ENCODE measurements at places on chromosomes 2 and 18.
A peak's percentile ranks its signal among the peaks of the same experiment; 100 is the strongest.

GRCh38 chr2:20213651-20214565 is 11.0 kb downstream of the SDC1 start:
- no peak for DNase-seq

DNA sequence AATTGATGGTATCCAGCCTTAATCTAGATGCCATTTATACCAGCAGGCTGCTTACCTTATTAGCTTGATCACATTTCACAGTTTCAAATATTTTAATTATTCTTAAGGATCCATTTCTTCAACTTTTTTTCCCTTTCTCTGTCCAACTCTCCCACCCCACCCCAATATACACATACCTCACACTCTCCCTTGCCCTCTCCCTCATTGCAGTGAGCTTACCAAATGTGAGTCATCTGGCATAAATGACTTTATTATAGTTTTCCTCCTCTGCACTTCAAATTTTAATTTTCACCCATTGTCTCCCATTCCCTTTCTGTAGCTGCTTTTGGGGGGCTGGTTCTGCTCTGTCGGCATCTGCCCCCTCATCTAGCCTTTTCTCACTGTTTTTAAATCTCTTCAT is 12.9 kb downstream of the HTR2B start:
- no peak for DNase-seq

DNA sequence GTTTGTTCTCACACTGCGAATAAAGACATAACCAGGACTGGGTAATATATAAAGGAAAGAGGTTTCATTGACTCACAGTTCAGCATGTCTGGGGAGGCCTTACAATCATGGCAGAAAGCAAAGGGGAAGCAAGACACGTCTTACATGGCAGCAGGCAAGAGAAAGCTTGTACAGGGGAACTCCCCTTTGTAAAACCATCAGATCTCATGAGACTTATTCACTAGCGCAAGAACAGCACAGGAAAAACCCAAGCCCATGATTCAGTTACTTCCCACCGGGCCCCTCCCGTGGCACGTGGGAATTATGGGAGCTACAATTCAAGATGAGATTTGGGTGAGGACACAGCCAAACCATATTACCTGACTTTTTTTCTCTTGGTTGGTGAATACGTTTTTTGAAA is 51.3 kb downstream of the TMEM247 start:
- no peak for DNase-seq

DNA sequence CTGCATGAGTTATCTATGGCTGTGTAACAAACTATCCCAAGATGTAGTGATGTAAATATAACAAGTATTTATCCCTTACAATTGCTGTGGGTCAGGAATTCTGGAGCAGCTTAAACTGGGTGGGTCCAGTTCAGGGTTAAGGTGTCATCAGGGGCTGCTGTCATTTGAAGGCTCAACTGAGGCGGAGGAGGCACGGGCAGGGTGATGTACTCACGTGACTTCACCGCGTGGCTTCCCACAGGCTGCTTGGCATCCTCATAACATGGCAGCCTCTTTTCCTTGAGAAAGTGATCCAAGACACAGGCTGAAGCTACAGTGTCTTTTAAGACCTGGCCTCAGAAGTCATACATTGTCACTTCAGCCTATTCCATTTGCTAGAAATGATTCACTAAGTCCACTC is 125.8 kb downstream of the PTGR3 start:
- DNase-seq, result no peak

DNA sequence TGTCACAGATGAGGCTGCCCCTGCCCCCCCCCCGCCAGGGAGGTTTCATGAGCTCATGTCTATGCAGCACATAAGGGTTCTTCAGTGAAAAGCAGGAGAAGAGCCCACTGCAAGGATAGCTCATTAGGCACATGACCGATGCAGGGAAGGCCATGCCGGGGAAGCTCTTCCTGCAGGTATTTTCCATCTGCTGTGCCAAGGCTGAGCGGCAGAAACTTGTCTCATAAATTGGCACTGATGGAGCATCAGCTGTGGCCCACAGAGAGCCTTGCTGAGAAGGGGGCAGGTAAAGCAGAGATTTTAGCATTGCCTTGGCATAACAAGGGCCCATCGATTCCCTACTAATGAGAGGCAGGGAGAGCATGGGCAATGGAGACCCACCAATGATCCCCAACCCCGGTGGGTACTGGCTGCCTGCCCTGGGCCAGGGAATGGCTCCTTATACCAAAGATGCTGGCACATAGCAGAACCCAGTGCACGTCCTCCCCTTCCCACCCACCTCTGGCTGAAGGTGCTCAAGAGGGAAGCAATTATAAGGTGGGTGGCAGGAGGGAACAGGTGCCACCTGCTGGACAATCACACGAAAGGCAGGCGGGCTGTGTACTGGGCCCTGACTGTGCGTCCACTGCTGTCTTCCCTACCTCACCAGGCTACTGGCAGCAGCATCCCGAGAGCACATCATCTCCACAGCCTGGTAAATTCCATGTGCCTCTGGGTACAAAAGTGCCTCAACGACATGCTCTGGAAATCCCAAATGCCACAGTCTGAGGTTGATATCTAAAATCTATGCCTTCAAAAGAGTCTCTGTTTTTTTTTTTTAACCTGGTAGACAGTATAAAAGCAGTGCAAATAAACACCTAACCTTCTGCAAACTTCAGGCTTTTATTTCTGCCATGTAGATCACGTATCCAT is 41.4 kb downstream of the STEAP3 start:
- no peak for DNase-seq

DNA sequence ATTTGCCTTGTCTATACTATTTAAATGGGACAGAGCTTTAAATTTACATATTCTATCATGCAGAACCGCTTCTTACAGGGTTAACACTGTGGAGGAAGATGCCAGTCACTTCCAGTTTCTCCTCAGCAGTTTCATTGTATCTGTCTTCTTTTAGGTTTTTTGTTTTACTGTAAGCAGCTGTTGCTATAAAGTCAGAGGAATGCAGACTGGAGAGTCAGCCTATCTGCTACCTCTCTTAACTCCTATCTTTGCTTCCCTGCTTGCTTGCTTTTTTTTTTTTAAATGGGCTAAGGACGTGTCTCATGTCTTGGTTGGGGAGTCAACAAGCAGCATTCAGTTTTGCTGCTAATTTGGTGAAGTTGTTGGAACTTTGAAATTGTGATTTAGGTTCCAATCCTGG is 8.9 kb downstream of the EPC2 start:
- no peak for DNase-seq

DNA sequence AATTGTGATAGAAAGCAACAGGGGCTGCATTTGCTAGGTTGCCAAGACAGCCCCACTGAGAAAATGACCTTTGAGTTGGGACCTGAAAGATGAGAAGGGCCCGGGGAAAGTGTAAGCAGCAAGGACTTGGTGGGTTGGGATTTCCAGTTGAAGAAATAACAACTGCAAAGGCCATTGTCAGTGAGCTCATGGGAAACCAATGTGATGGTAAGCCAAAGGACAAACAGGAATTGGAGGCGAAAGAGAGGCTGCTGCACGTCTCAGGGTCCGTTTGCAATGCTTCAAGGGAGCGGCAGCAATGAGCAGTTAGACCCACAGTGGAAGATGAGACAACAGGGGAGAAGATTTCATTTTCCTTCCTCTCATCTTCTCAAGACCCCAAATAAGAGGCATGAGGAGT is 51.5 kb upstream of the RGPD4 start:
- DNase-seq, result no peak

- no peak for DNase-seq
These were observed 131.3 kb upstream of the ACAA2 start for GRCh38 chr18:49944663-49945062.

- DNase-seq, result no peak
These were observed 117.9 kb downstream of the FEZ2 start for GRCh38 chr2:36480028-36480427.

- no peak for DNase-seq
These were observed 319.7 kb downstream of the AFF3 start for GRCh38 chr2:99822474-99823207.

DNA sequence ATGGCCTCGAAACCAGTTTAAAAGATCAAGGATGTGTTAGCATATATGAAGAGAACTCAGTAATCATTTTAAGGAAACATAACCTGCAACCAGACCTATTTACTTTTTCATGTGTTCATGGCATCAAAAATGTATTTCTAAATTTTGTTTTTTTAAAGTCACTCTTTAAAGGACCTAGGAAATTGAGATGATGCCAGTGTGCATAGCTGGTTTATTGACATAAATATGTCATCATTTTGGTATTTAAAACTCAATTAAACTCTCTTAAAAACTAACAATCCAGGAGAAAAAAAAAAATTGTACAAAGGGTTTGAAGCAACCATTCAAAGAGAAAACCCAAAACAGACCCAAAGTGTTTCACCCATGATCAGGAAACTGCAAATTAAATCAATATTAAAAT is 198.9 kb upstream of the RND3 start:
- DNase-seq, result no peak

GRCh38 chr2:160207271-160207670 is 7.2 kb upstream of the ITGB6 start:
- DNase-seq, result no peak

DNA sequence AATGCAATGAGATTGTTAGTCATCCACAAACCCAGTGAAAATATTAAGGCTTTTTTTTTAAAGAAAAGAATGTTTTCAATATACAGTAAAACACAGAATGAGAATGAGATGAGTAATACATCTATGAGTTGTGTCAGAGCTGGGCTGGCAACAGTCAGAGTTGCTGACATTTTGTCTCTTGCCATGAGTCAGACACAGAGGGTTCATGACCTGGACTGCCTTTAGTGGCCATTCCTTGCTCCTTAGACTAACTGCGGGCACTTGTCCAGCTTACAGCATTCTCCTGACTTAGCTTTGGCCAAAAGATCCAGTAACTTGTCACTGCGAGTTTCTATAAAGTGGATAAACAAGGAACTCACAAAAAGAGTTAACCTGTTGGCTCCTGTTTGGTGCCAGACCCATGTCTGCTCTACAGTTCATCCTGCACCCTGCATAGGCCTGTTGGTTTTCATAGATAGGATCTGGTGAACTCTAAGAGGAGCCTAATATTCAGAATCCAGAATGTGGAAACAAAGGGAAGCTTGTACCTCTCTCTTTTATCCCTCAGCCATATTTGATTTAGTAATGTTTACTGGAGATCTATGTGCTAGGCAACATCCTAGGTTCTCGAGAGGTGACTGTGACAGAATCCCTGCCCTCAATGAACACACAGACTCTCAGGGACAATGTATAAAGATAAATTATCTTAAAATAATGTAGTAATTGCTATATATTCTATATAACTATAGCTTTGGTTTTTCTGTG is 391.5 kb upstream of the VWC2L start:
- no peak for DNase-seq

GRCh38 chr2:190718652-190719526 is 70.0 kb downstream of the NAB1 start:
- no peak for DNase-seq

DNA sequence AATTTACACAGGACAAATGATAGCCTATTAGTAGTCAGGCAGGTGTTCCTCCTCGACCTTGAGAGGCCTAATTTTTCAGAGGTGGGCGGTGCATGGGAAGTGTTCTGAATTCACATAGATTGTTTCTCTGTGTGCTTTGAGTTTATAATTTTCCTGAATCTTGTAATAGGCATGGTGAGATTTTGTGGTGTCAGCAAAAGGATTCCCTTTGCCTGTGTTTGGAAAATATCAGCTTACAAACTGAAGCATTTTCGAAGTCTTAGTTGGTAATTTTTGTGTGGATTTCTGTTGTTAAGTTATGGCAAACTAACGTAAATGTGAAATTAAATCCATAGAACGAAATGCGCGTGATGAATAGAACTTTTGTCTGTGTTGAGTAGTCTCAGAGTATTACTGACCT is 194.0 kb upstream of the RBMS1 start:
- DNase-seq, result no peak

DNA sequence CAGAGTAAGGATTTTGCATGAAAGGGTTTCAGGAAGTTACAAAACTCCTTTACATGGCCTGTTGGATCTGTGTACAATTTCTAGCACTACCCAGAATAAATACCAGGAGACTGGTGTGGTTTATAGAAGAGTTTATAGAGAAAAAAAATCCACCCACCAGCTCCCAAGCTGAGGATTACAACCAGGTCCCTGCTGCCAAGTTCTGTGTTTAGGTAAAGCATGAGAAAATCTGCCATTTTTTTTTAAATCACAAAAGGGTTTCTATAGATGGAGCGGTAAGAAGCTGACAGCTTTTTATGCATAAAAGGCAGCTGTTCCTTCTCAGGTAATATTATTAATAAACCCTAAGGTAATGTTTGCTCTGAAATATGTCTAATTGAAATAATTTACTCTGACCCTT is 545.4 kb upstream of the ZEB2 start:
- DNase-seq, result no peak

- DNase-seq, result peak; percentile 29
These were observed 208.4 kb downstream of the RAD51AP2 start for GRCh38 chr2:17309741-17310339.

DNA sequence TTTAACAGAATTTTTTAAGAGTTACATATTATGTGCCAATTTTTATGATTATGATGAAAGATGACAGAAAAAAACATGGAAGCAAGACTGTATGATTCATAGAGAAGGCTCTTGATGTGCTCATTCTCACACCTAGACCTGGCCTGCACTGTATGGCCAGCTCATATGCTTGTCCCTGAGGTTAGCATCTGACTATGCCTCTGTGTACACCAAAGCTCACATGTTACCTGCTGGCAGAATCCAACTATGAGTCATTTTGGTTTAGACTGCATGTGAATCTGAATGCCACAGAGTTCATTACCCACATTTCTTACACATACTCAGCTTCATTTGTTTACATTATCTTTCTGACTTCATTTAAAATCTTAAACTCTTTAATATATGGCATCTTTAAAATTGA is 139.0 kb downstream of the DSC3 start:
- no peak for DNase-seq

DNA sequence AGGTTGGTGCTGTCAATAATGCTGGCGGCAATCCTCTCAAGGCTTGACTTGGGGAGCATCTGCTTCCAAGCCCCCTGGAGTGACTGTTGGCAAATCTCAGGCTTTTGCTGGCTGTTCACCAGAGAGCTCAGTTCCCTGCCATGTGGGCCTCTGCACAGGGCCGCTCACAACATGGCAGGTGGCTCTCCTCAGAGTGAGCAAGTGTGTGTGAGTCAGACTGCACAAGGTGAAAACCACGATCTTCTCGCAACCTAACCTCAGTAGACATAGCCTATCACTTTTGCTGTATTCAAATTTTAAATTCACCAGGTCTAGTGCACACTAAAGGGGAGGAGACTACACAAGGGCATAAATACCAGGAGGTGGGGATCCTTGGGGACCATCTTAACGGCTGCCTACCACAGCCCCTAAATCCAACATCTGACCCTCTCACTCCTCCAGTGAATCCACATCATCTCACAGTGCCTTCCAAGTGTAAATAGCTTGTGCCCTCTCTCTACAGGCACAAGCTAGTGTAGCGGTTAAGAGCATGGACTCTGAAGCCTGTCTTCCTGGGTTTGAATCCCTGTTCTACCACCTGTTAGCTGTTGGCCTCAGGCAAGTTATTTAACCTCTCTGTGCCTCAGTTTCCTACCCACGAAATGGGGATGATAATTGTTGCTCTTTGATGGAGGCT is 187.7 kb upstream of the CXCR4 start:
- no peak for DNase-seq

Measured in NCI-H1048 (cell line).